Esophagus (tissue), 2 donors: ENCODE measurements at places on chromosomes 1 and 21. TPM values are rescaled to one million over a fixed set of nuclear protein-coding genes. Genes with fewer than 3 reads are reported as not detected.

Gene KRTAP13-2
- polyA plus RNA-seq: not detected

Gene FAM167B
- polyA plus RNA-seq: 2.0 TPM

Gene PRDX6
- polyA plus RNA-seq: 221 TPM

Gene HENMT1
- polyA plus RNA-seq: 1.7 TPM

Gene PPM1J
- polyA plus RNA-seq: 2.8 TPM

Gene C1orf226
- 2.2 TPM for polyA plus RNA-seq

Gene OR2L13
- not detected for polyA plus RNA-seq

Gene PLA2G2C
- 0.07 TPM for polyA plus RNA-seq

Gene PEAR1
- 1.5 TPM for polyA plus RNA-seq

Gene SMCP
- polyA plus RNA-seq: not detected

Gene ZNF683
- 0.51 TPM for polyA plus RNA-seq

Gene HSD11B1
- polyA plus RNA-seq: 0.41 TPM

Gene ZC3H12A
- 25.3 TPM for polyA plus RNA-seq

Gene TLCD4
- 0.46 TPM for polyA plus RNA-seq

Gene IGSF3
- polyA plus RNA-seq: 11.0 TPM

Gene BGLAP
- 0.41 TPM for polyA plus RNA-seq

Gene VHLL
- polyA plus RNA-seq: not detected

Gene WDR64
- polyA plus RNA-seq: not detected

Gene OR10Z1
- not detected for polyA plus RNA-seq

Gene CD53
- polyA plus RNA-seq: 5.8 TPM

Gene FAM177B
- polyA plus RNA-seq: 0.02 TPM

Gene F5
- 0.02 TPM for polyA plus RNA-seq

Gene C1orf53
- polyA plus RNA-seq: 6.3 TPM

Gene TDRD10
- polyA plus RNA-seq: 1.3 TPM

Gene C1orf185
- polyA plus RNA-seq: not detected

Gene SYPL2
- 0.38 TPM for polyA plus RNA-seq

Gene TRIM46
- 0.47 TPM for polyA plus RNA-seq

Gene CRP
- not detected for polyA plus RNA-seq

Gene KRTAP6-2
- polyA plus RNA-seq: not detected

Gene OLFML2B
- polyA plus RNA-seq: 0.29 TPM

Gene DPH5
- polyA plus RNA-seq: 19.5 TPM

Gene GPR52
- polyA plus RNA-seq: 0.05 TPM

Gene BRINP2
- polyA plus RNA-seq: 0.01 TPM

Gene JAM2
- 3.8 TPM for polyA plus RNA-seq

Gene ZSCAN20
- 0.75 TPM for polyA plus RNA-seq
